ENCODE measurements at places on chromosomes 3 and 15. TPM values are rescaled to one million over a fixed set of nuclear protein-coding genes. Genes with fewer than 3 reads are reported as not detected.

The NR2F2 gene
- total RNA-seq: 4.0 TPM

The LRRK1 gene
- 2.9 TPM for total RNA-seq

GRCh38 chr15:74917676-74918075 is 11.0 kb upstream of the FAM219B start:
- no peak for DNase-seq

The DLL4 gene
- total RNA-seq: 0.10 TPM

GRCh38 chr3:129535075-129535474 is 6.6 kb downstream of the RHO start:
- no peak for DNase-seq

DNA sequence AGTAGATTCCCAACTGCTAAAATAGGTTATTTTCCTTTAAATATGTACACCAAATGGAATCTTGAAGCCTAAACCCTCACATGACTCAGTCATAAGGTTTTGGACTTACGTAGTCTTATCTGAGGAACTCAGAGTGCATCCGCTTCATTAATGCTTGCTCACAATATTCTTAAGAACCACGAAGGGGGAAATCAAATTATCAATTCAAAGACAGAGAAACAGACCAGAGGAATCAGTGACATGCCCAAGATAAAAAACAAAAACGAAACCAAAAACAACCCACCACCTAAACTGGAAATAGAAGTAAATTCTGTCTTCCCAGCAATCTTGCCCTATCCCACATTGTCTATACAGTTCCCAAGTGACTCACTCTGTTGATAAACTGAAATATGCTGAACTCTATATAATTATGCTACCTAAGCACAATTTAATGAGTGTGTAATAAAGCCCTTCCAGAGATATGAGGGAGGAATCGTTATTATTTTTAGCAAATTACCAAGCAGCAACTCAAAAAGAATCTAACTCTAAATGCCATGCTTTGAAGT is 135.4 kb upstream of the CBLB start:
- DNase-seq: peak; percentile 32

Measured in H4 (cell line).